NCI-H1417 treated with DMSO at 0.1 percent for 48 hours (cell line): ENCODE measurements at places on chromosomes 6 and 20.

DNA sequence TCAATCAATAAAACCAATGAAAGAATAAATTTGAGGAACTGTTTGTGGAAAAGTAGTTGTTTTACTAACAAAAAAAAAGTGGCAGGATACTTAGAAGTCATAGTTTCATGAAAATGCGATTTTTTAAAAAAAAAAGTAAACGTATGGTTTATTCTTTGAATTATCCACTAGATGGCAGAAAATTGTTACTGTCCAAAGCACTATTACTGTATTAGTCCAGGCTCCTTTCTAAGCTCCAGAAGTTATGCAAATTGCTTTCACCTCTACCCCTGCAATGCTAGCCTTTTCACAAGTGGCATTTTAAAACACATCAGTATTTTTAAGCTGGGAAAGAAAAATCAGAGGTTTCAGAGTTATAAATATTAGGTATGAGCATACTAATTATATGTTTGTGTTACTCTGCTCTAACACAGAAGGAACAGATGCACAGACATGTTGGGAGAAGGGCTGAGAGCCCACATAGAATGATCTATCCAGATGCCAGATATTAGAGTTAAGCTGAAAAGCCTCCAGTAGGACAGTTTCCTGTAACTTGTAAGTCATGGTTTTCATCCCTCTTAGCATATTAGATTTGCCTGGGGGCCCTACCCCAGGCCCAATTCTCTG is 63.9 kb downstream of the FHL5 start:
- DNase-seq = peak; percentile 50

- DNase-seq = no peak
Measured at GRCh38 chr6:44641344-44642031, 254.0 kb downstream of the CDC5L start.

- DNase-seq = no peak
Measured at GRCh38 chr20:36929691-36930090, 21.8 kb downstream of the SAMHD1 start.

- no peak for DNase-seq
Measured at GRCh38 chr6:109490713-109491112, 7.7 kb upstream of the ZBTB24 start.

GRCh38 chr20:63248835-63249591 is 5.2 kb downstream of the NKAIN4 start:
- no peak for DNase-seq

DNA sequence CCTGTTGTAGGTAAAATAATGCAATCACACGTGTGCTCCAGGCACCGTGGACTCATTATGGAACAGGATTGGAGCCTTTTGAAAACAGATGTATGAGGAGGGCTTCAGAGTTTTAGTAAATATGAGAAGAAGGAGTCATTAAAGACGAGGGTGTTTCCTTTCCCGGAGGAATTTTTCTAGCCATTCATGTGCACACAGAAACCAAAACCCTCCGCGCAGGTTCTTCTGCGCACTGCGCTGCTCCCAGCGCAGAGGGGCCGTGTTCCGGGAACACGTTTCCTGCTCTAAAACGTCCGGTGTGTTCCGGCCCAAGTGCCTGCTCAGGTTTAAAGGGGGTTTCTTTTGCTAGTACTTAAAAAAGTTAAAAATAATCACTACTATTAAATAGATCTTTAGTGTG is 11.6 kb downstream of the GPR31 start:
- no peak for DNase-seq

DNA sequence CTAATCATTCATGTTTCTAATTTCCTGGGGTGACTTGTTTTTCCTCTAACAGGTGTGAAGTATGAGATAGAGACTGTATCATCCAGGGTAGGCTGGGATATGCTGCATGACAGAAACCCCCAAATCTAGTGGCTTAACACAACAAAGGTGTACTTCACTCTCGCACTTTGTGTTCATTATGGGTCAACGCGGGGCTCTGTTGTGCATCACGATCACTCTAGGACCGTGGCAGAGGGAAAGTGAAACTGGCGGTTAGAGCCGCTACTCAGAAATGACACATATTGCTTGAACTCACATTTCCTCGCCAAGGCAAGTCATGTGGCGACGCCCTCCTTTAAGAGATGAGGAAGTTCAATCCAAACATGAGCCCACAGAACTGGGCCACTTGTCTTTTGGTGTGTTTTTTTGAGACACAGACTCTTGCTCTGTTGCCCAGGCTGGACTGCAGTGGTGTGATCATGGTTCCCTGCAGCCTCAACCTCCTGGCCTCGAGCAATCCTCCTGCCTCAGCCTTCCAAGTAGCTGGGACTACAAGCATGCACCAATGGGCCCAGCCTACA is 41.3 kb downstream of the PCNA start:
- no peak for DNase-seq

- no peak for DNase-seq
Measured at GRCh38 chr20:63165356-63166192, 50.4 kb downstream of the YTHDF1 start.

- DNase-seq = no peak
Measured at GRCh38 chr20:50376888-50377459, 133.2 kb upstream of the PTPN1 start.

GRCh38 chr6:1851681-1852456 is 242.2 kb downstream of the FOXC1 start:
- no peak for DNase-seq

DNA sequence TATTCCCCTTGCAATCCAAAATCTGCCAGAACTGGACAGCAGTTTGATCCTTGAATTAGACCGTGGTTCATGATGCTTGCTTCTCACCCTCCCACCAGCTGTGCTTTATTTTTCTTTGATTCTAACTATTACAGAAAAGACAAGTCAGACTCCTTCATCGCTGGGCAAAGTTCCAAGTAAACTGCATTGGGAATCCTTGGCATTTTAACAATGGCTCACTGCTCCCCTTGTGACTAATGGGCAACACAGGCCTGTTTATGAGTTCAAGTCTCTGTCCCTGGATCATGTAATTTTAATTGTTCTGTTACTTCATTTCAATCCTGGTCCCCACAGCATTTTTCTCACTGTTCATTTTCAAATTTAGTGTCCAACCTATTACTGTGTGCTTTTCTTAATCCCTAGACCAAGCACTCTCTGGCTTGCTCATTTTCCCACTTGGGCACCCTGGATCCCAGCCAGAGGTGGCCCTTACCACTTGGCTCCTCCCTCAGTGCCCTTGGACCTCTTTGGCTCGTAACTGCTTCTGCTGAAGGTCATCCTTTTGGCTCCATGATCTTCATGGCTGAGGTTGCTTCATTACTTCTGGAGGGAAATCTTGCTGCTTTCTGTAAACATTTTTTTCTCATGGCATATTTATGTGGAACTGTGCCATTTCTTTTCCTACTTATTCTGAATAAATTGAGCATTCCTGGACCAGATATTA is 32.8 kb downstream of the PSMB9 start:
- DNase-seq = no peak

GRCh38 chr6:80769106-80769505 is 662.6 kb downstream of the BCKDHB start:
- no peak for DNase-seq

- no peak for DNase-seq
Measured at GRCh38 chr6:83974409-83975050, 59.0 kb upstream of the MRAP2 start.

DNA sequence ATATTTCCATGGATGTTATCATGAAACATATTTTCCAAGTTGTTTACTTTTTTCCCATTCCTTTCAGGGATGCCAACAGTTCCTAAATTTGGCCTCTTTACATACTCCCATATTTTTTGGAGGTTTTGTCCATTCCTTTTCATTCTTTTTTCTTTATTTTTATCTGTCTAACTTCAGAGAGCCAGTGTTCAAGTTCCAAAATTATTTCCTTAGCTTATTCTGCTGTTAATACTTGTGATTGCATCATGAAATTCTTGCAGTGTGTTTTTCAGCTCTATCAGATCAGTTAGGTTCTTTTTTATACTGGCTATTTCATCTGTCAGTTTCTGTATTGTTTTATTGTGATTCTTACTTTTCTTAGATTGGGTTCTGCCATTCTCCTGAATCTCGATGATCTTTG is 89.9 kb upstream of the TCF21 start:
- no peak for DNase-seq

- DNase-seq = no peak
Measured at GRCh38 chr20:36871640-36872570, 4.0 kb upstream of the TLDC2 start.

DNA sequence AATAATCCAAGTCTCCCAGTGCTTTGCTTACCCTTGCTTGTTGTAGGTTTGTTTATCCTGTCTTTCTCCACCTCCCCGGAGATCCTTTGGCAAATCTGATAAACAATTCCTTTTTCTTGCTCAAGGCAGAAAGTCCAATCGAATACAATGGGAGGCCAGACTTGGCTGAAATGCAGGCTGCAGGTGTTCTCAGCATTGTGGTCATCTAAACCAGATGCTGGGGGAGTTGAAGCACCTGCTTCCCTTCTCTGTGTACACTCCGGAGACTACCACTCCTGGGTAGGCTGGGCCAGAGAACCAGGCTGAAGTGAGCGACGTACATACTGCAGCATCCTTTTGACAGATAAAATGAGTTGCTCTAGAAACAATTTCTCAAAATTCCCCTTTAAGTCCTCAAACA is 82.6 kb upstream of the PREP start:
- DNase-seq = peak; percentile 11

DNA sequence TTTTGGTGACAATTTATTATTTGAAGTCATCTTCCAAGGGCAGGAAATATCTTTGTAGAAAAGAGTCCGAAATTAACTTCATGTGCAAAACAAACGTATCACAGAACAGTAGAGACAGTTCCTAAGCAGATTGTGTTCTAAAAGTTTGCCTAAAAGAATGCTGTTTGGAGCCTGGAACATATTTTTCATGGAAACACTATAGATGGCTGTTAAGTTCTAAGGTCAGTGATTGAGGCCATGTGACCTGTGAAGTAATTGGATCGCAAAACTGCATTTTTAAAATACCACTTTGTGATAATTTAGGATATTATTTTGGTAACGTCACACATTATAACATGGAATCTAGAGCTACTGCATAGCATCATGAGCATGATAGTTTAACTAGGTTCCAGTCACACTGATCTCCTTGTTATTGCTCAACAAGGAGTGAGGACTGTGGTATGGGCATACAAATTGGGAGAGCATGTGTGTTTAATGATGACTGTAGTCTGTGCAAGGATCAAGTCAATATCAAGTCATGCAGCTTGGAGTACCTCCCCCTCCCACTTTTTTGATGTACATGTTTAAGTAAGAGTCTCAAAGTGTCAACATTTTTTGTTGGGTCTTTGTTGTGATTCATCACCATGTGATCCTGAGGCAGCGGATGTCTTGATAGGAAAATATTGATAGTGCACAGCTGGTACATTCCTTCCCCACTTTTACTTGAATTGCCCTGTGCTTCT is 609.3 kb upstream of the CITED2 start:
- DNase-seq = no peak

DNA sequence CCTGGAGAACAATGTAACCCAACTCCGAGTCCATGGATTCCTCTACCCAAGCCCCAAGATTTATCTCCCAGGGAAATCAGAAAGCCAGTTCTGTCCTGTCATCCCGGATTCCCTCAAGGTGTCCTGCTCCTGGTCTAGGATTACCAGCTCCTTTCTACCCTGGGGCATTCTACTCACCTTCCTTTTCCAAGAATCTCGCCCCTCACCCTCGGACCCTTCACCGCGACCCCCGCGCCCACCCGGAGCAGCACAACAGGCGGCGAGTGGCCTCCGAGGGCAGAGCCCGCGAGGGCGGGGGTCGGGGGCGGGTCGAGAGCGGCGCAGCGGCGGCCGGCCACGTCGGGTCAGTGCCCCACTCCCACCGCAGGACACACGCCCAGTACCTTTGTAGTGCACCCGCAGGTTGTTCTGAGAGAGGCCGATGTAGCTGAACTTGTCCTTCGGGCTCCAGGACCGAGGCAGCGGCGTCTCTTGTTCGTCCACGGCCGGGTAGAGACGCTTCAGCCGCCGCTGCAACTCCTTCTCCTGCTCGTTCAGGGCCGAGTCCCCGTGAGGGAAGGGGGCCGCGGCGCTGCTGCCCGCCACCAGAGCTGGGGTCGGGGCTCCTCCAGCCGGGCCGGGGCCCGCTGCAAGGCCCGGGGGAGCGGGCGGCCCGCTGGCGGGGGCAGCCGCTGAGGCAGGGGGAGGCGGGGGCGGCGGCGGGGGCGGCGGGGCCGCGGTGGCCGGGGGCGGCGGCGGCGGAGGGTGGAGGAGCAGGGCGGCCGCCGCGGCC is 897 bp downstream of the RANBP9 start:
- no peak for DNase-seq
